ENCODE measurements at places on chromosomes 5 and 9.

GRCh38 chr5:14252793-14253192 lies 109.7 kb downstream of the TRIO start:
- no peak for DNase-seq

GRCh38 chr5:152883066-152883775 lies 478.1 kb upstream of the NMUR2 start:
- no peak for DNase-seq

GRCh38 chr5:10825897-10826644 lies 65.0 kb upstream of the DAP start:
- DNase-seq, result no peak

DNA sequence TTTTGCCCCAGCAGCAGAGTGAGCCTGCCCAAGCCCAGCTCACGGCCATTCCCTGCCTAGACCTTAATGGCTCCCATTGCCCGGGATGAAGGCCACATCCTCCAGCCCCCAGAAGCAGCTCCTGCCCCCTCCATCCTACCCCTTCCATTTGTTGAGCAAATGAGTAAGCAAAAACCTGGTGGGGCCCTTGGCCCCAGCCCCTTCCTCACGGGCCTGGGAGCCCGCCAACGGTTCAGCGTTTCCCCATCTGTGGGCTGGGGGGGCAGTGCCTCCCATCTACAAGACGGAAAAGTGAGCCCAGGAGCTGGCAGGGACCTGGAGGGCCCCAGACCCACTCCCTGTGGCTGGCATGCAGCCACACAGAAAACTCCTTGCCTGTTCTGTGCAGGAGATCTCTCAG lies 4.4 kb downstream of the CCDC187 start:
- no peak for DNase-seq

DNA sequence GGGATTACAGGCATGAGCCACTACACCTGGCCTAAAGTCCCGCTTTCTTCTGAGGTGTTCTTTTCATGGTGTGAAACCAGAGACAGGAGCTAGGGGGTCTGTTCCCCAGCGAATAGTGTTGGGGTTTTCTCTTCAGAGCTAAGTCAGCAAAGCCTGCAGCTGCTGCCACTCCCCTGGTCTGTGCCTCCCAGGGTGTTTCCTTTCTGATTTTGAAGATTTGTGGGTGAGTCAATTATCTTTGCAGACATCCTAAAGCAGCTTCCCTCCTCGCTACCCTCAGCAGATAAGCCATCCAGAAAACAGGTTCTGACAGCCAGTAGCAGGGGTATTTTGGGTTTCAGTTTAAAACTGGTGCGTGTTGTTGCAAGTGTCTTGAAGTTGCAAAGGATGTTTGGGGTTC lies 72.0 kb upstream of the IQGAP2 start:
- DNase-seq, result peak; percentile 76

- DNase-seq, result peak; percentile 61
Observed at GRCh38 chr9:15509931-15510788, 610 bp downstream of the PSIP1 start.

DNA sequence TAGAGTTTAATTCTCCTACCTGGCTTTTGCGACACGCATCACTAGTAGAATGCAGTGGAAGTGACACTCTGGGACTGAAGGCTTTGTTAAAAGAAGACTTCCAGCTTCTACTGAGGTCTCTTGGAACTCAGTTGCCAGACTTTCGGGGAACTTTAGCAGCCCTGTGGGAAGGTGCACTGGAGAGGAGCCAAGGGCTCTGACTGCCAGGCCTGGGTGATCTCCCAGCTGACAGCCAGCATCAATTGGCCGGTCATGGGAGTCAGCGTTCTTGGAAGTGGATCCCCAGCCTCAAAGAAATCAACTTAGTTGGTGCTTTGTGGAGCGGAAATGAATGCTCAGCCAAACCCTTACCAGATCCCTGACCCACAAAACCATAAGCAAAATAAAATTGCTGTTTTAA lies 87.1 kb downstream of the OSTF1 start:
- DNase-seq, result no peak

GRCh38 chr5:177510567-177511053 lies 984 bp upstream of the DOK3 start:
- no peak for DNase-seq

DNA sequence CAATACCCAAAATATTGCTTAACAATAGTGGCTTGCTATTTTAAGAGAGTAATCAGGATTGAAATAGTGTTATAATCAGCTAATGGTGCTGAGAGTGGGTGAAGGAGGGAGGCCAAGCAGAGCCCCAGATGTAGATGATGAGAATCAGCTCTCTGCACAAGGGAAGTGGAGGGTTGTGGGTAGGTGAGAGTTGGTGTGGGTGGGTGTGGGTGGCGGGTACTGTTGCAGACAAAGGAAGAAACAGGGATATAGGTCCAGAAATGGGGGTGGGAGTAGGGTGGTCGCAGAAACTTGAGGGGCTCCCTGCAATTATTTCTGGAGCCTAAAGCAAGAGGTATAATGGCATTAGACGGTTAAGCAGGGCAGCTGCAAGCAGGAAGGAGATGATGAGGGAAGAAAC lies 7.4 kb upstream of the ADCY2 start:
- DNase-seq, result no peak
